ENCODE measurements at places on chromosomes 6 and 20. TPM values are rescaled to one million over a fixed set of nuclear protein-coding genes. Genes with fewer than 3 reads are reported as not detected.

The DLL1 gene
- under 0.01 TPM for total RNA-seq

The DHX16 gene
- total RNA-seq = 36.6 TPM

The TRIM15 gene
- not detected for total RNA-seq

The ELOVL2 gene
- total RNA-seq = not detected

The FOXP4 gene
- total RNA-seq = 1.1 TPM
